ENCODE measurements at places on chromosomes 6 and 20.

DNA sequence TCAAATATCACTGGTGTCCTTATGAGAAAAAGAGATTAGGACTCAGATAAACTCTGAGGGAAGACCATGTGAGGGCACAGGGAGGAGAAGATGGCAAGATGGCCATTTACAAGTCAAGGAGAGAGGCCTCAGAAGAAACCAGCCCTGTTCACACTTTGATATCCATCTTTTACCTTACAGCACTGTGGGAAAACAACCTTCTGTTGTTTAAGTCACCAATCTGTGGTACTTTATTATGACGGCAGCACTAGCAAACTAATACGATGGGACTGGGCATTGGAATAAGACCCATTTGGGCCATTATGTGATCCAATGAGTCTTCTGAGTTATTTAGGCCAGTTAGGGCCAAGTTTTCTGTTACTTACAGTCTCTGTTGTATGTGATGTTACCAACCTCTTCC lies 26.4 kb upstream of the CD2AP start:
- no peak for DNase-seq

- DNase-seq: no peak
Measured at GRCh38 chr6:89506716-89507617, 74.0 kb downstream of the ANKRD6 start.

DNA sequence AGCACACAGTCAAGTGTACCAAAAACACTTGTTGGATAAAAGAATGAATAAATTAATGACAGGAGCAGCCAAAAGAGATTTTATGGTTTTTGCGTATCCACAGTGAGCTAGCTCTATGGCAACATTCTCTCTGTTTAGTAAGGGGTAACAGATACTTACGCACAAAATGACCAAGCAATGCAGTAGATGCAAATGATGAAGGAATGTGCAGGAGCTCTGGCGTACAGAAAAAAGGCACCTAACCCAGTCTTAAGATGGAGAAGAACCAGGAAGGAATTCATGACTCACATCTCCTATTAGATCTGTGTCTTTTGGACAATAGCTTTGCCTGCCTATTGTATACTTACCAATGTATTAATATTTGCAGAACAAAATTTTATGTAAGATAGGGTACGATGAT lies 191.9 kb upstream of the PREP start:
- no peak for DNase-seq

- no peak for DNase-seq
Measured at GRCh38 chr6:39804466-39805065, 12.4 kb downstream of the DAAM2 start.

GRCh38 chr6:144722154-144722737 lies 437.1 kb downstream of the UTRN start:
- DNase-seq: no peak

GRCh38 chr6:47168180-47168579 lies 126.0 kb upstream of the ADGRF1 start:
- no peak for DNase-seq

DNA sequence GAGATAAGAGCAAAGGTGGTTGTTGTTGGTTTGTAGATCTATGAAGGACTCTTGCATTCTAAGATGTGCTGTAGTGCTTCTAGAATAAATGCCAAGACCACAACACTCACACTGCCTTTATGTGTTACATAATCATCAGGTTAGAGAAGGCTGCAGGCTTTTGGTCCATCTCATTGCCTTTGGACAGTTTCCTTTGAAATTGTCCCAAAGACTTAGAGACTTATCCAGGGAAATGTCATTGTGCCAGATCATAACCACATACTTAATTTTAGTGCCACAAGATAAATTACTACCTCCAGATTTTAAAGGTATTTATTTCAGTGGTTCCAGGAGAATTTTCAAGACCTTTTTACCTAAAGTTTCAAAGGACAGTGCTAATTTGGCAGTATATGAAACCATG lies 666.6 kb upstream of the CITED2 start:
- DNase-seq: no peak

GRCh38 chr6:41367700-41368099 lies 32.3 kb downstream of the NCR2 start:
- no peak for DNase-seq

- no peak for DNase-seq
Measured at GRCh38 chr20:37850724-37851355, 52.1 kb upstream of the VSTM2L start.

GRCh38 chr6:5379647-5380242 lies 118.4 kb downstream of the FARS2 start:
- no peak for DNase-seq

DNA sequence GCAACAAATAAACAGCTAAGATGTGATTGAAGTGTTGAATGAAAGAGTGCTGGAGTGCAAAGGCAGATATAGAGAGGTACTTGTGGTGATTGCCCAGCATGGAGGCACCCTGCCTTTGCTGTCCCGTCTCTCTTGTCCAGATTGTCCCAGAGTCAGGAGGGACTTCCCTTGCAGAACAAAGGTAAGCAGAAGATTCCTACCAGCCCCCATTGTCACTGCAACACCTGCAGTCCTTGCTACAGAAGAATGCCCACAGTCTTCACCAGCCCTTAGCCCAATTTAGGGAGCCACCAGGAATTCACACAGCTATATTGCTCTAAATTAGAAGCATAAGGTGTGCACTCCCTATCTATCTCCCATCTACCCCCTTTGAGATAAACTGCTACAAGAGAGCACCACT lies 491.8 kb downstream of the KIF16B start:
- DNase-seq: no peak

GRCh38 chr6:25652007-25652515 lies at the start of gene SCGN:
Gene SCGN, plus strand, starts transcription at chr6:25652215. Its CDS starts 189 bp downstream, at chr6:25652404.
- DNase-seq: peak; percentile 5

- no peak for DNase-seq
Measured at GRCh38 chr6:107198631-107199416, 83.5 kb upstream of the BEND3 start.

GRCh38 chr6:26280407-26280806 lies 84.6 kb upstream of the BTN3A2 start:
- DNase-seq: no peak

- DNase-seq: no peak
Measured at GRCh38 chr20:24060851-24061590, 72.4 kb upstream of the GGTLC1 start.

GRCh38 chr6:33962246-33963027 lies 158.6 kb upstream of the MLN start:
- peak; percentile 5 for DNase-seq

- no peak for DNase-seq
Measured at GRCh38 chr6:98470821-98471220, 363.6 kb upstream of the POU3F2 start.

- no peak for DNase-seq
Measured at GRCh38 chr20:17819395-17820093, 119.8 kb downstream of the BANF2 start.

DNA sequence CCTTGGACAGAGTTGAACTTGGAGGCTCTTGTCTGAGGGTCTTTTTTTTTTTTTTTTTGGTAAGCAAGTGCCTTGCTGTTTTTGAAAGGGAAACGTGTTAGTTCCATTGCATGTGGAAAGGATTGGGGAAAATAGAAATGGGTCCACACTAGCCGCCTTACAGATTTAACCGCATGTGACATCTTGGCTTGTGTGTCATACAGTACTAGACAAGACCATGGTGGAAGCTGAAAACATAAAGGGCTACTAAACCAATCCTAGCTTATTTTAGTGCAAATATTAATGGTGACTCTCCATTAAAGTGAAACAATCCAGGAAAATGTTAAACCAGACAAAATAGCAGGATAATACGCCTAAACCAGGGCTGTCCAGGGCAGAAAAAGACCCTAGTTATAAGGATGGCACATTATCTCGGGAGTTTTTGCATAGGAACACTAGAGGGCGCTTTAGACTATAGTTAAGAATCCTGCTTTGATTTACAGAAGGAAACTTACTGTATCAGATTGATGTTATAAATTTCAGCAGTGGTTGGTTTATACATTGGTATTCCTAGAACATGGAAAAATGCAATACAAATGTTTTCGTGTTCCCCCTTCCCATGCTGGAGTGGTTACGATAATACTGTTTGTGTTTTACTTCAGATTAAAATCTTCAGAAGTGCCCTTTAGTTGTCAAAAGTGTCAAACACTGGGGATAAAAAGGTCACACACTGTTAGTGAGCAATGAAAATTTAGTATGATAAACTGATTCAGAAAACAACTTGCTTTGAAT lies 59.8 kb upstream of the DEK start:
- DNase-seq: no peak

DNA sequence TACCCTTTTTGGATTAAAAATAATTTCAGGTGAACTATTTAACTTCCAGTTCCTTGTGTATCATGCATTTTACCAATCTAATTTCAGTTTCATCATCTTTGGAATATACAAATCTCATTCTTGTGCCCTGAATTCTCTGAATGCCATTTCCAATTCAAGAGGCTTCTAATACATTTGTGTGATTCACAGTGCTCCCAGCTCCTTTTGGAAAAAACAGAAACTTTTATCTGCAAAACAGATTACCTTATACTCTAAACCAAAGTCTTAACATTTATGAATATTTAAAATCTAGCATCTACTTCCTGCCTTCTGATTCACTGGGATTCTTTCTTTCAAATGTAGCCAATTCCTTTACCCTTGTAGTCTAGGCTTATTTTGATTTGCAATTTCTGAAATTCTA lies 11.1 kb upstream of the PEX7 start:
- DNase-seq: no peak

GRCh38 chr20:51014797-51015722 lies 7.8 kb downstream of the KCNG1 start:
- DNase-seq: no peak

- no peak for DNase-seq
Measured at GRCh38 chr6:127298475-127298874, 31.8 kb downstream of the RNF146 start.

- no peak for DNase-seq
Measured at GRCh38 chr6:139863346-139863745, 488.9 kb upstream of the CITED2 start.
